ENCODE measurements at places on chromosomes 2 and 18.

DNA sequence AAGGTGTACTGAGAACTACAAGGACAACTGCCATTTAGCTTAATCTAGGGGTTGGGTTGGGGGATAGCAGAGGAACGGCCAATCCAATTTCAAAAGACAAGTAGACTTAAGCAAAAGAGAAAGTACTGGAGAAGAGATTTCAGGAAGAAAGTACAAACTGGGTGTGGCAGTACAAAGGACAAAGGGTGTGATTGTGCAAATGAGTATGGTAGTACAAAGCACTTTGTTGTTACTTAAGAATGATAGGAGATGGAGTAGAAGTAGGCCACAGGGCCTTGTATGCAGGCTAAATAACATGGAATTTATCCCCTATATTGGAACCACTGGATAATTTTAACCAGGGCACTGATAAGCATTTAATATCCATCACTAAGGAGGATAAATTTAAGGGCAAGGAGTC, 4.7 kb upstream of the ORC2 start:
- DNase-seq = no peak

GRCh38 chr2:118817469-118817868, 30.0 kb downstream of the EN1 start:
- DNase-seq = no peak

DNA sequence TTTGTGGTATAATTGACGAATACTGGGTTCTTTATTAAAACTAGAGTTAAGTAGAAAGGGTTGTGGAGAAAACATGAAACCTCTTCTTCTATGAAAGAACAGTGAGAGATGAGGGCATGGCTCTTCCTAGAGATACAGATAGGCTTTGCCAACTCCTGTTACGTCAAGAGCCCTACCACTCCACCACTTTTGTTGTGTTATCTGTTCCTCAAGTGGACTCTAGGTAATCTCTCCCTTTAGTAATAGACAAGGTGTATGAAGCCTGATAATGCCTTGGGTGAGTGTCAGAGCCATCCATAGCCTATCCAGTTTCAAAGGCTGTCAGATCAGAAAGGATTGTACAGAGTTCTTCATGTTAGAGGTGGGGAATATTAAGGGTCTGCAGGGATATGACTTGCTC, 176.4 kb downstream of the SETBP1 start:
- no peak for DNase-seq

- DNase-seq = no peak
These were observed 1380.1 kb downstream of the SUCLG1 start for GRCh38 chr2:83079007-83079406.

DNA sequence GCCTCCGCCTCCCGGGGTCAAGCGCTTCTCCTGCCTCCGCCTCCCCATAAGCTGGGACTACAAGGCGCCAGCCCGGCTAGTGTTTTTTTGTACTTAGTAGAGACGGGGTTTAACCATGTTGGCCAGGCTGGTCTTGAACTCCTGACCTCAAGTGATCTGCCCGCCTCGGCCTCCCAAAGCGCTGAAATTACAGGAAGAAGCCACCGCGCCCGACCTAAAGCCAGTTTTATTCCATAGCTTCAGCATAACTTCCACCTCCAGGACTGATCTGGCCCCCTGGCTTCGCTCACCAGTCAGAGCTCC, 783 bp upstream of the TXNL4A start:
- DNase-seq = no peak

GRCh38 chr2:186852508-186852907, 3.5 kb upstream of the ZSWIM2 start:
- DNase-seq = peak; percentile 20

GRCh38 chr2:170339322-170339721, 161.4 kb downstream of the MYO3B start:
- DNase-seq = peak; percentile 72

GRCh38 chr2:127901339-127902056, 15.7 kb upstream of the AMMECR1L start:
- DNase-seq = no peak

DNA sequence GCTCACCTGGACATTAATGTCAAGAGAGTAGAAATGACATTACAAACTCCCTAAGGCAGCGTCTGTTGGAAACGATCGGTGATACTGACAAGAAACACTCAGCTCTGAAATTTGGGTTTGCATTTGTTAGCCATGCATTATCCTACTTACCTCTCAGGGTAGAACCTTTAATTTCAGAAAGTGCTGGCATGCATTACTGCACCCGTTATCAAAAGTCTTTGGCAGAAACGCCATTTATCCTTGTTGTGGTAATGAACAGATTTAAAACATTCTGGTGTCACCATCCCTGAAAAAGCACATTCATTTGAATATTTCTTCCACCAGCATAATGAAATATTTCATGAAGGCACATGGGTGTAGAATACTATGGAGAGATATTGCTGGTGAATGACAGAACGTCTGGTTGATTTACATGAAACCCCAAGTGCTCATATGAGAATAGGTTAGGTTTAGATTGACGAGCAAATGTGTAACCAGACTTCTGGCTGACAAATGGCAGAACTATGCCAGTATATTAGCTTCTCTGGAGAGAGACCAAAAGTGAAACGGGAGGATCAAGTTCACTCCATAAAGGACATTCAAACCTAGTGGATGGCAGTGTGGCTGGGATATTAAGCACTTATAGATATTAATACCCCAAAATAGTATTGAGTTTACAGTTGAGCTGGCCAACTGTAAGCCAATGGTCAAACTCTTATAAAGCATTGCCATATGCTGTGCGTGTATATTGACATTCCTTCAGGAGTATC, 53.5 kb upstream of the ITGB6 start:
- DNase-seq = no peak

GRCh38 chr2:20424300-20425290, 22.3 kb upstream of the RHOB start:
- no peak for DNase-seq

GRCh38 chr18:23231340-23232021, 96.2 kb downstream of the CABLES1 start:
- DNase-seq = no peak

GRCh38 chr18:74420926-74421325, 36.2 kb downstream of the DIPK1C start:
- DNase-seq = no peak

- DNase-seq = no peak
These were observed 399.8 kb upstream of the ST6GAL2 start for GRCh38 chr2:107285621-107286299.

GRCh38 chr2:239856620-239857285, 168.4 kb downstream of the NDUFA10 start:
- DNase-seq = no peak

GRCh38 chr18:67199993-67200617, 316.4 kb downstream of the DSEL start:
- DNase-seq = peak; percentile 33

DNA sequence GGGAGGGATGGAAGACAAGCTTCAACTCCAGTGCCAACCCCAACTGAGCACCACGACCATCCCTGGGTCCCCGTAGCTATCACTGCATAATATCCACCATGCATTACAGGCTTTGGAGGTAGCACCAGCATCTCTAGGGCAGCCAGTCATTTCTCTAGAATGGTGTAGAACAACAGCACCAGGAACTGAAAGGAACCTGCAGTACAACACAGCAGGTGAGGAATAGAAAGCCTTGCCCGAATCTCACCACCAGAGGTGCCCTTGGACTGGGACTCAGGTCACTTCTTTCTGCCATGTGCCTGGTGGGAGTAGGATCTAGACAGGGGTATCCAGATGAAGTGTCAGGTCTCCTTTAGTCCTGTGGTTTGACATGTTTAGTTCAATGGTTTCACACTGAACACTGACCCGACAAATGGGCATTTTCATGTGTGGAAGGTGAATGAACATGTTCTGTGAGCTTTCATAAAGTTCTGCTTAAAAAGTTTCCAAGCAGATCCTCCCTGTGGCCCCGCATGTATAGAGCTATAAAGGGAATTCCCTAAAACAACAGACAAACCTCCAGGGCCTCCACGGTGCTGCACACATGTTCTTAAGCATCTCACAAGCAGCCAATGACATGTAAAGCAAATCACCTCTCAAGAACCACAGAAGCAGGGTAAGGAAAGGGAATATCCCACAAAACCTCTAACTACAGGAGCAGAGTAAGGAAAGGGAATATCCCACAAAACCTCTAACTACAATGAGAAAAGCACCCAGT, 208.3 kb downstream of the AFF3 start:
- DNase-seq = no peak
